Left ventricle myocardium inferior (tissue), 1 donor: ENCODE measurements at places on chromosomes 12 and 14. TPM values are rescaled to one million over a fixed set of nuclear protein-coding genes. Genes with fewer than 3 reads are reported as not detected.
A peak's percentile ranks its signal among the peaks of the same experiment; 100 is the strongest.

- H3K27ac ChIP-seq, result no peak overlapping the region
- H3K27me3 ChIP-seq, result no peaks in the 10 kb centered on the region
- no peaks in the 10 kb centered on the region for H3K36me3 ChIP-seq
These were observed 5.2 kb downstream of the GSKIP start for GRCh38 chr14:96368534-96368933.

GRCh38 chr14:56795284-56795622 lies 15.0 kb downstream of the OTX2 start:
- no peak overlapping the region for H3K4me3 ChIP-seq
- no peak overlapping the region for H3K27ac ChIP-seq
- H3K36me3 ChIP-seq, result no peaks in the 10 kb centered on the region
- H3K27me3 ChIP-seq, result peaks cover 99% of the 10 kb centered on the region
- DNase-seq, result no peak
- peaks cover 29% of the 10 kb centered on the region for H3K4me1 ChIP-seq

- H3K27ac ChIP-seq, result no peak overlapping the region
- H3K27me3 ChIP-seq, result peaks cover 80% of the 10 kb centered on the region
- DNase-seq, result no peak
- H3K4me3 ChIP-seq, result no peak overlapping the region
- no peaks in the 10 kb centered on the region for H3K36me3 ChIP-seq
- peaks cover 4% of the 10 kb centered on the region for H3K4me1 ChIP-seq
These were observed 6.8 kb upstream of the DCD start for GRCh38 chr12:54654926-54655325.

- no peak overlapping the region for H3K4me3 ChIP-seq
- DNase-seq, result no peak
- no peaks in the 10 kb centered on the region for H3K4me1 ChIP-seq
- no peaks in the 10 kb centered on the region for H3K36me3 ChIP-seq
- no peak overlapping the region for H3K27ac ChIP-seq
These were observed 752.2 kb downstream of the FSCB start for GRCh38 chr14:43754838-43755237.

GRCh38 chr12:98769068-98769467 lies 124.0 kb downstream of the APAF1 start:
- H3K27ac ChIP-seq, result no peak overlapping the region
- no peaks in the 10 kb centered on the region for H3K4me1 ChIP-seq
- no peak for DNase-seq

- H3K4me3 ChIP-seq, result no peak overlapping the region
- peaks cover 25% of the 10 kb centered on the region for H3K36me3 ChIP-seq
- no peaks in the 10 kb centered on the region for H3K27me3 ChIP-seq
These were observed 8.8 kb downstream of the PPP4R3A start for GRCh38 chr14:91501348-91501747.

GRCh38 chr14:33475623-33476022 lies 475.3 kb downstream of the EGLN3 start:
- H3K4me3 ChIP-seq, result no peak overlapping the region
- DNase-seq, result no peak
- H3K27ac ChIP-seq, result no peak overlapping the region
- no peaks in the 10 kb centered on the region for H3K4me1 ChIP-seq
- no peaks in the 10 kb centered on the region for H3K36me3 ChIP-seq

- no peaks in the 10 kb centered on the region for H3K4me1 ChIP-seq
- H3K27me3 ChIP-seq, result no peaks in the 10 kb centered on the region
- no peak for DNase-seq
These were observed 468.0 kb upstream of the SYT1 start for GRCh38 chr12:78396538-78396937.

GRCh38 chr14:95699412-95699811 lies 13.2 kb downstream of the TCL1B start:
- no peaks in the 10 kb centered on the region for H3K36me3 ChIP-seq
- H3K4me1 ChIP-seq, result no peaks in the 10 kb centered on the region
- no peak overlapping the region for H3K4me3 ChIP-seq
- peaks cover 93% of the 10 kb centered on the region for H3K27me3 ChIP-seq
- no peak for DNase-seq

DNA sequence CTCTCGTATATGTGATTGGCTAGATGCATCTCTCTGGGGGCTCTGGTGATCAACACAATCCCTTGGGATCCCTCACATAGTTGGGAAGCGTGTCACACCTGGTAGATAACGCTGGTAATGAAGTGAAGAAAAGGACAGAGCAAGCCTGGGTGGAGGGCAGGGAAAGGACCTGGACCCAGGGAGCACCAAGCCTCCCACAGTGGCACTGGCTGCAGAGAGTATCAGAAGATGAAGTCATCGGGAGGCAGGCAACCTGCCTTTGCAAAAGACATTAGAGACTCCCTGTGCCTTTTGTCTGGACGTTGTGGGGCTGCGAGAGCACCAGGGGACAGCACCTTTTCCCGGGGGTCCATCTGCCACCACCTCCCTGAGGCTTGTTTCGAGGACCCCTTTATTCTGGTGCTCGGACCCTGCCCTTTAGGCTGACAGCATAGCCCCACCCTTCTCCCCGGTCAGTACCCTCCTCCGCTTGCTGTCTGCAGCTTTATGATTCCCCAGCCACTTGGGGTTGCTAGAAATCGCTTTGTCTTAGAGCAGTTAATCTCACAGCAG lies 116.4 kb downstream of the EML1 start:
- no peak overlapping the region for H3K4me3 ChIP-seq
- no peaks in the 10 kb centered on the region for H3K4me1 ChIP-seq

GRCh38 chr12:120628919-120629318 lies 11.5 kb upstream of the CABP1 start:
- no peaks in the 10 kb centered on the region for H3K4me1 ChIP-seq
- no peak for DNase-seq
- H3K27ac ChIP-seq, result peak overlapping the region; percentile 27
- H3K27me3 ChIP-seq, result peaks cover 15% of the 10 kb centered on the region
- no peak overlapping the region for H3K4me3 ChIP-seq

GRCh38 chr14:101839236-101839635 lies 77.7 kb downstream of the PPP2R5C start:
- H3K4me3 ChIP-seq, result no peak overlapping the region
- no peaks in the 10 kb centered on the region for H3K27me3 ChIP-seq
- H3K27ac ChIP-seq, result peak overlapping the region; percentile 18

DNA sequence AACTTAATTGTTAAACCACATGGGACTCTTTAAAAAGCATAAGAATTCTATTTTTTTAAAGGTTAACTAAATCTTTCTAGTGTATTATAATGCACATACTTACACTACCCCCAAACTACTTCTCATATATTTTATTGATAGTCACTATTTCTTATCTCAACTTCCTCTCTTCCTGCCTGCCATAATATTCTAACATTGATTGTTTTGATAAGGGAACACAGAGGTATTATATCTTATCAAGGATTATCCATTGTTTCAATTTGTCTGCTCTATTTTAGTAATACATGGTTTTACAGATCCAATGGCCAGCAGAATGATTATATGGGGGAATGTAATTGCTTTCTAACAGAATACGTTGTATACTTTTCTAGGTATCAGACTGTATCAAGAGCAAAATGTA lies 98.9 kb downstream of the EPS8 start:
- no peak for DNase-seq
- H3K4me1 ChIP-seq, result peaks cover 42% of the 10 kb centered on the region
- no peaks in the 10 kb centered on the region for H3K36me3 ChIP-seq
- H3K27ac ChIP-seq, result peak overlapping the region; percentile 83
- no peaks in the 10 kb centered on the region for H3K27me3 ChIP-seq
- H3K4me3 ChIP-seq, result no peak overlapping the region

DNA sequence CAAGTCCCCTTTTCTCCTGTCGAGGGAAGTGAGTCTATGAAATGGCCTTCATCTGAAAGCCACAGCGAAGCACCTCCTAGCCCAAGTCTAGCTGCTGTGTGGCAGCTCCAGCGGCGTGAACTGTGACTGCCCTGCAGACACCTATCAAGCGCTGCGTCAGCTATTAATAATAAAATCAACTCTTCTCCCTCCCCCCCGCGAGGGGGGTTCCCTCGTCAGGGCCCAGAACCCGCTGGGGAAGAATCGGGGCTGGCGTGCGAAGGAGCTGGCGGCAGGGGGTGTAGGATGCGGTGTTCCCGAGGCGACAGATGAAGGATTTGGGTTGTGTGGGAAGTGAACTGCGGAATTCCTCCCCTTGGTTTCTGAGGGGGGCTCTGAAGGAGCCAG lies 662 bp upstream of the ATP2A2 start:
- peaks cover 77% of the 10 kb centered on the region for H3K4me1 ChIP-seq
- H3K27me3 ChIP-seq, result no peaks in the 10 kb centered on the region
- H3K4me3 ChIP-seq, result peak overlapping the region; percentile 96
- H3K27ac ChIP-seq, result peak overlapping the region; percentile 97
- H3K36me3 ChIP-seq, result peaks cover 33% of the 10 kb centered on the region
- DNase-seq, result peak; percentile 66

GRCh38 chr12:116498471-116498870 lies 60.7 kb upstream of the MAP1LC3B2 start:
- DNase-seq, result no peak
- no peak overlapping the region for H3K27ac ChIP-seq

GRCh38 chr12:770479-770878 lies 18.1 kb downstream of the WNK1 start:
- peaks cover 96% of the 10 kb centered on the region for H3K4me1 ChIP-seq
- H3K27ac ChIP-seq, result no peak overlapping the region
- no peak for DNase-seq
- no peak overlapping the region for H3K4me3 ChIP-seq
- H3K36me3 ChIP-seq, result peaks cover 3% of the 10 kb centered on the region

- no peaks in the 10 kb centered on the region for H3K4me1 ChIP-seq
- no peak for DNase-seq
- H3K36me3 ChIP-seq, result no peaks in the 10 kb centered on the region
These were observed 638.5 kb upstream of the FLRT2 start for GRCh38 chr14:84891404-84891803.

DNA sequence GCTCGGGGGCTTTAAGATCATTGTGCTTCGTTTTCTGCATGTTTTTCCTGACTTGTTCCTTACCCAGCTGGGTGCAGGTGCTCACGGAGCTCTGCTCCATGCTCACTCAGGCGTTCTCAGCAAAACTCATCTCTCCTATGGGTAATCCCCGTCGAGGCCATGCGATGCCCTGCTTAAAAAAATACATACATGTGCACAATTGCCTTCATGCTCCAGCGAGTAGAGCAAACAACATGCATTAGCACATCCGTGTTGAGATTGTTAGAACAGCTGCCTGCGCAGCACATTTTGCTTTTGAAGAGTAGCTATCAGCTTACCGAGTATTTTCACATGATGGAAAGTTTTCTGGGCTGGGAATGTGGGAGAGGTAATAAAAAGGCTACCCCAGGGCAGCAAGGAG lies 16.2 kb downstream of the AACS start:
- H3K4me1 ChIP-seq, result no peaks in the 10 kb centered on the region
- H3K27me3 ChIP-seq, result no peaks in the 10 kb centered on the region
- no peak overlapping the region for H3K27ac ChIP-seq
- peaks cover 35% of the 10 kb centered on the region for H3K36me3 ChIP-seq
- H3K4me3 ChIP-seq, result no peak overlapping the region

DNA sequence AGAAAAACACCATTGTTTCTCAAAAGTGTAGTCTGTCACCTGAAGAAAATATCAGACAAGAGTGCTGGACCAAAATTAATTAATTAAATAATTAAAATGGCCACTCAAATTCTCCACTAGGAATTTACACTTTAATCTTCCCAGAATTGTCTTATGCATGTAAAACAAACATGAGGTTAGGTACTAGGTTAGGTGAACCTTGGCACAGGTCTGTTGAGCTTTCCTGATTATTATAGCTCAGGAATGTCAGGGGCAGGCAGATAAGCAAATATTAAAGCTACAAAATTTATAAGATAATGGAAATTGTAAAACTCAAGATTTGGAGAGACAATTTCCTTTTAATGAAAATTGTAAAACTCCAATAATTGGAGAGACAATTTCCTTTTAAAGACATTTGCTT lies 253.2 kb downstream of the BMP4 start:
- no peaks in the 10 kb centered on the region for H3K36me3 ChIP-seq
- no peak overlapping the region for H3K27ac ChIP-seq
- H3K4me3 ChIP-seq, result no peak overlapping the region
- H3K4me1 ChIP-seq, result no peaks in the 10 kb centered on the region

- H3K4me1 ChIP-seq, result no peaks in the 10 kb centered on the region
- no peak overlapping the region for H3K27ac ChIP-seq
- no peaks in the 10 kb centered on the region for H3K36me3 ChIP-seq
These were observed 59.1 kb downstream of the TBC1D30 start for GRCh38 chr12:64883264-64884163.

GRCh38 chr14:33855672-33856071 lies 95.2 kb downstream of the EGLN3 start:
- no peak overlapping the region for H3K27ac ChIP-seq
- no peaks in the 10 kb centered on the region for H3K27me3 ChIP-seq
- peaks cover 13% of the 10 kb centered on the region for H3K4me1 ChIP-seq
- no peak for DNase-seq
- H3K4me3 ChIP-seq, result no peak overlapping the region

DNA sequence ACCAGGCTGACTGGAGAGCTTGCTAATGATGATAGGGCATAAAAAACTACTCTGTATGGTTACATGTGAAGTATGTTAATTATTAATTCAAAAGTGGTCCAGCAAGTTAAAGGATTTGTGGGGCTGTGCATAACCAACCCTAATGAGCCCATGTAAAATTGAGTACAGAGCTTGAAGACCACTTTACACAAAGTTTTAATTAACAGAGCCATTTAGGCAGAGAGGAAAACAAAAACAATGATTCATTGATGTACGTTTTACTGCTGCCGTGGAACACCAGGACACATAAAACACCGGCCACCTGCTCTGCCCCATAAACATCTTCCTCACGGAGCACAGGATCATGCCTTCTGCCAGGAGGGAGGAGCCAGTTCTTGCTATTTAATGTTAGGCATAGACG lies 83.5 kb downstream of the RIMBP2 start:
- no peak for DNase-seq
- H3K4me3 ChIP-seq, result no peak overlapping the region
- H3K27me3 ChIP-seq, result peaks cover 89% of the 10 kb centered on the region
- no peak overlapping the region for H3K27ac ChIP-seq

GRCh38 chr12:111791507-111791906 lies 24.8 kb downstream of the ALDH2 start:
- no peaks in the 10 kb centered on the region for H3K27me3 ChIP-seq
- peaks cover 25% of the 10 kb centered on the region for H3K4me1 ChIP-seq
- peak overlapping the region; percentile 76 for H3K27ac ChIP-seq
- DNase-seq, result no peak
- no peak overlapping the region for H3K4me3 ChIP-seq
- peaks cover 79% of the 10 kb centered on the region for H3K36me3 ChIP-seq

The EXOC3L4 gene
- 0.66 TPM for total RNA-seq

The HIP1R gene
- total RNA-seq, result 11.2 TPM

The GSC gene
- 0.66 TPM for total RNA-seq

The ADAMTS20 gene
- total RNA-seq, result not detected

The FOXA1 gene
- not detected for total RNA-seq

The CDCA3 gene
- 0.55 TPM for total RNA-seq

The KRT75 gene
- not detected for total RNA-seq

The C14orf180 gene
- 44.1 TPM for total RNA-seq

The ANKS1B gene
- total RNA-seq, result 1.6 TPM

The ZNF891 gene
- total RNA-seq, result 1.1 TPM

The VDR gene
- 0.33 TPM for total RNA-seq
